Cerebellar nuclear complex (tissue), 1 donor: ENCODE measurements at places on chromosomes 11 and 22.

DNA sequence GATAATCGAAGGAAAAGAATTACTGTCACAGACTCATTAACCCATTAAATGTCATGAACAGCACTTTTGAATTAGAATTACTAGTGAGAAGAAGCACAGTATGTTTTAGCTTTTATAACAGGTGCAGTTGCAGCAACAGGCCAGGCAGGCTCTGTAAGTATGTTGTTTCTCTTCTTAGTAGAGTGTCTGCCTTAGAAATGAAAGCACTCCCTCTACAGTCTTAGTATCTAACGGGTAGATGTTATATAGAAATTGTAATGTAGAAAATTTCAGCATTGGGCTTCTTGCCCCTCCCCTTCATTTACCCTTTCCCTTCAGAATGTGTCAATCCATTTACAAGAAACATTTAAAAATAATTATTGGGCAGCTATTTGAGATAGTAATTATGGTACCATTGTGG lies 87.4 kb downstream of the HIPK3 start:
- no peak for DNase-seq

DNA sequence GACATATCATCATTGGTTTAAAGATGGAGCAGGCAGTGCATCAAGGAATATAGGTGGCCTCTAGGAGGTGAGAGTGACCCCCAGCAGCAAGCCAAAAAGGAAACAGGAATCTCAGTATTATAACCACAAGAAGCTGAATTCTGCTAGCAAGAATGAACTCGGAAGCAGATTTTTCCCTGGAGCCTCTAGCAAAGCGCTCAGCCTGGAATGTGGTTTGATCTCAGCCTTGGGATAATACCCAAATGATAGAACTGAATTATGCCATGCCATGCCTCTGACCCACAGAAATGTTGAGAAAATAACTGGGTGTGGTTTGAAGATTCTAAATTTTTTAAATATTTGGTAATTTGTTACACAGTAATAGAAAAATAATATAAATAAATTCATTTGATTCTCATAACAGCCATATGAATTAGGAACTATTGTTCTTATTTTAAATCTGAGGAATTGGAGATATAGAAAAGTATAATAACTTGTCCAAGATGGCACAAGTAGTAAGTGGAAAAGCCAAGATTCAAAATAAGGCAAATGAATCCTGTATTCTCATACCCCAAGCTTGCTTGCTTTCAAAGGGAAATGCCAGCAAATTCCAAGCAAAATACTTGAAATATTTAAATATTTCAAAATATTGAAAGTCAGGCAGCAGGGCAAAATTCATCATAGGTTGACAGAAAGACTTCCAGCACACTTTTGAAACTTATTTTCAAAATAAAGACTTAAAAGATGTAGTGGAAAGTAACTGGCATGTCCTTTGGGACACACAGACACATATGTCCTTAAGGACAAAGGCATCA lies 567.4 kb downstream of the KCNA4 start:
- DNase-seq, result no peak

DNA sequence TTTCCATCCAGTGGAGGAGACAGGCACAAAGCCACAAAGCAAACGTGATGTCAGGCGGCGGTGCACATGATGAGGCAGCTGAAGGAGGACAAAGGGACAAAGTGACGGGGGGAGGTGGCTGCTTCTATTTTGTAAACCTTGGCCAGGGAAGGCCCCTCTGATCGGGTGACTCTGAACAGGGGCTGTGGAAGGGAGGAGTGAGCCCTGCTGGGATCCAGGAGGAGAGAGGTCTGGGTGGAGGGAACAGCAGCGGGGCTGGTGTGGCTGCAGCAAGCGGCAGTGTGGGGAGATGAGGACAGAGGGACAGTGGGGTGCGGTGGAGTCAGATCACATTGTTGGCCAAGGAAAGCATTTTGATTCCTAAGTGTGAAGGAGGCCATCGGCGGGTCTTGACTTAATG lies 36.7 kb downstream of the SHISAL1 start:
- no peak for DNase-seq

- DNase-seq, result no peak
These were observed 473.4 kb downstream of the MN1 start for GRCh38 chr22:27327981-27328721.

DNA sequence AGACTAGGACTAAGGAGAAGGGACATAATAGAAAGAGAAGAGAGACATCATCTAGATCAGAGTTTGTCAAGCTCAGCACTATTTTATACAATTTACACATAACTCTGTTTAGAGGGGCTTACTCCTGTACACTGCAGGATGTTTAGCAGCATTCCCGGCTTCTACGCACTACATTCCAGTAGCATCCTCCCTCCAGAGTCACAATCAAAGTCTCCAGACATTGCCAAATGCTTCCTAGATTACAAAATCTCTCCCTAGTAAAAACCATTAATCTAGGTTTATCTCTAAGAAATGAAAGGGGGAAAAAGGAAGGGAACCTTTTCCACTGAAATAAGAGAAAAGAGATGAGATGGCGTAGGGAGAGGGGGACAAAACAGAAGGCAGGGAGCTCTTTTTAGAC lies 4.0 kb downstream of the USP28 start:
- no peak for DNase-seq

GRCh38 chr11:70498171-70498571 lies 99.8 kb downstream of the CTTN start:
- DNase-seq, result no peak

- DNase-seq, result no peak
These were observed 31.0 kb downstream of the MED17 start for GRCh38 chr11:93814966-93815633.
